ENCODE measurements at places on chromosomes 3 and 15. TPM values are rescaled to one million over a fixed set of nuclear protein-coding genes. Genes with fewer than 3 reads are reported as not detected.

Gene IP6K2
- polyA plus RNA-seq: 114 TPM

Gene IL20RB
- 0.39 TPM for polyA plus RNA-seq

Gene MESP2
- polyA plus RNA-seq: 0.19 TPM

Gene PAQR5
- polyA plus RNA-seq: 2.4 TPM

Gene COL6A5
- polyA plus RNA-seq: 0.04 TPM

Gene MOBP
- 1.0 TPM for polyA plus RNA-seq

Gene CELF6
- polyA plus RNA-seq: 3.2 TPM

Gene SPTSSB
- polyA plus RNA-seq: 2.5 TPM

Gene MUC20
- polyA plus RNA-seq: 1.5 TPM

Gene IL16
- polyA plus RNA-seq: 16.5 TPM

Gene VILL
- polyA plus RNA-seq: 4.8 TPM

Gene DUOXA2
- polyA plus RNA-seq: not detected

Gene FRMD4B
- polyA plus RNA-seq: 6.7 TPM

Gene GP5
- polyA plus RNA-seq: 0.46 TPM

Gene ALS2CL
- 3.3 TPM for polyA plus RNA-seq

Gene MESD
- polyA plus RNA-seq: 34.8 TPM

Gene ETV5
- polyA plus RNA-seq: 1.8 TPM

Gene IQCH
- 0.78 TPM for polyA plus RNA-seq

Gene MUC13
- polyA plus RNA-seq: not detected

Gene GOLGA6L10
- polyA plus RNA-seq: 1.7 TPM

Gene DUT
- 63.1 TPM for polyA plus RNA-seq

Gene HYAL1
- polyA plus RNA-seq: 4.4 TPM

Gene INSYN1
- polyA plus RNA-seq: 11.9 TPM

Gene ALDH1A2
- 15.5 TPM for polyA plus RNA-seq

Gene LPP
- polyA plus RNA-seq: 52.7 TPM

Gene SEMA5B
- 3.1 TPM for polyA plus RNA-seq

Gene C15orf62
- polyA plus RNA-seq: 0.33 TPM

Gene SENP8
- polyA plus RNA-seq: 1.7 TPM

Gene SKOR1
- polyA plus RNA-seq: 0.67 TPM

Gene STXBP5L
- polyA plus RNA-seq: 2.8 TPM

Gene CCDC71
- 6.9 TPM for polyA plus RNA-seq

Gene KIF15
- polyA plus RNA-seq: 0.35 TPM

Gene JMJD7
- polyA plus RNA-seq: 3.0 TPM

Gene SLC25A26
- 27.7 TPM for polyA plus RNA-seq

Gene SGO1
- polyA plus RNA-seq: 0.58 TPM

Gene CMTM8
- 2.5 TPM for polyA plus RNA-seq

Gene CCDC80
- polyA plus RNA-seq: 539 TPM

Gene SLC6A1
- polyA plus RNA-seq: 1.2 TPM

Gene CCR9
- 0.05 TPM for polyA plus RNA-seq

Gene CLDN16
- 0.06 TPM for polyA plus RNA-seq

All from ovary (tissue), 10 donors.